Activated T-cell treated with anti-CD3 and anti-CD28 coated beads, Interleukin-2, amount 50 U/mL, for 24 hours (primary cell): ENCODE measurements at places on chromosomes 7 and 10.

DNA sequence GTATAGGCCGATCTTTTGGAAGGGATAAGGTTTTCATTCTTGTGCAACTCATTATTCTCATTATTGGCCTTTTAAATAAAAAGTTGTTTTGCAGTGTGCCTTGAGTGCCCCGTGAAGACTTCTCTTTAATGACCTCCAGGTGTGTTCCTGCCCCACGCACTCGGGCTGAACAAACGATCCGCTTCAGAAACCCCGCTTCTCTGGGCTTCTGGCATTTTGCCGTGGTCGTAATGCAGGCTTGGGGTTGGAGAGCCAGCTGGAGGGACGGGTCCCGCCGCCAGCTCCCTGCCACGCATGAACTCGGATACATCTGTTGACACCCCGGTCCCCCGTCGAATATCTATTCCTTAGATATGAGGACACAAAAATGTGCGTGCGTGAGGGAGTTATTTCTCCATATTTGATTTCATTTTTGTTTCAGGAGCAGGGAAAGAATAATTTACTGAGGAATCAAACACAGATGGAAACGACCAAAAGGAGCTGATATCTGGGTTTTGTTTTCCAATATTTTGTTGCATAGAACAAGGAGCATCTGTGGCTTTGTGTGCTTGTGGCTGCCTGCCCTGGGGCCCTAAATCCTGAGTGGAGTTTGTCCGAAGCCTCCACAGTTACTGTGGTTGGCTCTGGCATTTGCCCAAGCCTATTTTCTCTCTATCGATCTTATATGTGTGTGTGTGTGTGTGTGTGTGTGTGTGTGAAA lies 17.0 kb upstream of the TTYH3 start:
- no peak overlapping the region for H3K4me3 ChIP-seq
- no peaks in the 10 kb centered on the region for H3K36me3 ChIP-seq
- DNase-seq = no peak
- no peak overlapping the region for H3K27ac ChIP-seq
- H3K4me1 ChIP-seq = no peaks in the 10 kb centered on the region
- no peaks in the 10 kb centered on the region for H3K27me3 ChIP-seq

DNA sequence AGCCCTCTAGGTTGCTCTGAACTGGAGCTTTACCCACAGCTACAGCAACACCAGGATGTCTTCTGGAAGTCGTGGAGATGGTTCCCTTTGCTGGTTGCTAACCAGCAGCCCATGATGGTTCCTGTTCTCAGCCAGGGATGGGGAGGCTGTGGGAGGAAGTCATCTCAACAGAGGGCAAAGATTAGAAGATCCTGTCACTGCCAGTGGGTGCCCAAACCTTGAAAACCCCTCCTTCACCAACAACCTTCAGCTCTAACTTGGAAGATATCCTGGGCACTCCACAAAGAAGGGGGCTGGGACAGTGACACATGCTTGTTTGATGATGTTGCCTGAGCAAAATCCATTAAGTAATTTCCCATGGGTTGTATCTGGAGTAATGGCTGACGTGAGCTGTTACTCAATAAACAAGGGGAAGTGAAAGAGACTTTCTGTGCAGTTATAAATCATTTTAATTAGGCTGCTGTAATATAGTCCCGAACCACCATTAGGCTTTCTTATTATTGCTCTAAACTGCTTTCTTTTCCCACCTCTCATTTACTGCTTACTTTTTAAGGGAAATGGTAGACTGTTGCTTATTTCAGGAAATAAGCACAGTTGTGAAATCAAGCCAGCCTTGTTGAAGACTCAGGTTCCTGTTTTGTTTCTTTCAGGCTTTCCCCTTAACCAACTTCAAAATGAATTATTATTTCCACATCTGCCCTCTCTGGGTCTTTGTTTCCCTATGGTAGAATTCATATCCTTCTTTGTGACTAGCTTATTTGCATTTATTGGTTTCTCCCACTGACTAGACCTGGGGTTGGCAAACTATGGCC lies 124.8 kb downstream of the PPP1R17 start:
- no peak overlapping the region for H3K27ac ChIP-seq
- H3K36me3 ChIP-seq = no peaks in the 10 kb centered on the region
- no peaks in the 10 kb centered on the region for H3K27me3 ChIP-seq
- no peak for DNase-seq
- no peaks in the 10 kb centered on the region for H3K4me1 ChIP-seq

DNA sequence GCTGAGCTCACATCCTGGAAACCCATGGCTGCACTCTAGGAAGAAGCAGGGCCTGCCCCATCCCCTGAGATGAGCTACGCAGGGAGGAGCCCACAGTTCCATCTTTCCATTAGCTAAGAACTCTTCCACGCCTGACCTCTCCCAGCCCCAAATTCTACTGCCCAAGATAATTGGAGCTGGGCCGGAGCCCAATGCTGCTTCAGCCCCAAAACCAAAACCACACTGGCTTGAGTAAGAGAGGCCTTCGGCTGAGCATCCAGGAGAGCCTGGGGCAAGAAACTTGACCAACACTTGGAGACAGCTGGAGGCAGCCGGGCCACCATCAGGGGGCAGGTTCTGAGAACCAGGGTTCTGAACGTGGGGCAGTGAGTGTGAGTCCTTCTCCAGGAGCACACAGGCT lies 116.1 kb upstream of the ZMIZ1 start:
- DNase-seq = no peak
- H3K27ac ChIP-seq = no peak overlapping the region
- no peaks in the 10 kb centered on the region for H3K36me3 ChIP-seq
- H3K4me3 ChIP-seq = no peak overlapping the region
- no peaks in the 10 kb centered on the region for H3K4me1 ChIP-seq
- H3K27me3 ChIP-seq = no peaks in the 10 kb centered on the region

DNA sequence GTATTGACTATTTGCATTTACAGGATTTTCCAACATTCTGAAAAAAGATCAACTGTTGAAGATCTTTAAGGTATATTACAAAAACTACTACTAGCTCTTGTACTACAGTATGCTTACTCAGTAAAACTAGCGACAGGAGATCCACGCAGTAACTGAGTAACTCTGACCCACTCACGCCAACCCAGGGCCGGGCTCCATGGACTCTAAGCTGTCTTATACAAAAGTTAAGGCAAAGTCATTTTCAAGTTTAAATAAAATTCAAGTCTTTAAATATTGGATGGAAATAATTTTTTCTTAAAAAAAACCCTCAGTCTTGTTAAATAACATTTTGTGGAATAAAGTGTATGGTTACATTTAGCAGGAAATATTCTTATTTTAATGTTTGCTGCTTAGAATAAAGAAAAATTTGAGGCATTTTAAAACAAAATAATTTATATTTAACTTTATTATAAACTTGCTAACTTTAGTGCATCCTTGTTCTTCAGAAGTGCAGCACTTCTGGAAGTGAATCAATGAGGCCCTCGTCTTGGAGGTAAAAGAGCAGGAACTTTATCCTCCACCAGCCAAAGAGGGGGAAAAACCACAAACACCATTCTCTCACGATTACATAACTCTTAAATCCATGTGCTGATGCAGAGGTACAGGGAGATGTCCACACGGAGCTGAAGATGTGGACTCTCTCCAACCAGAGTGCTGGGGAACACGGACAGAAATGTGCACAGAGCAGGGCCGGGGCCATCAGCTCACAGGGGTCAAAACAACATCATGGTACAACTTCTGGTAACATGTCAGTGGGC lies 119.9 kb downstream of the LARP4B start:
- no peak overlapping the region for H3K4me3 ChIP-seq
- no peak overlapping the region for H3K27ac ChIP-seq
- H3K4me1 ChIP-seq = no peaks in the 10 kb centered on the region
- peaks cover 93% of the 10 kb centered on the region for H3K36me3 ChIP-seq
- DNase-seq = no peak
- no peaks in the 10 kb centered on the region for H3K27me3 ChIP-seq

GRCh38 chr10:75347186-75347585 lies 54.4 kb downstream of the ZNF503 start:
- H3K27ac ChIP-seq = no peak overlapping the region
- no peaks in the 10 kb centered on the region for H3K4me1 ChIP-seq
- H3K27me3 ChIP-seq = peaks cover 4% of the 10 kb centered on the region
- no peak for DNase-seq
- no peaks in the 10 kb centered on the region for H3K36me3 ChIP-seq
- no peak overlapping the region for H3K4me3 ChIP-seq

DNA sequence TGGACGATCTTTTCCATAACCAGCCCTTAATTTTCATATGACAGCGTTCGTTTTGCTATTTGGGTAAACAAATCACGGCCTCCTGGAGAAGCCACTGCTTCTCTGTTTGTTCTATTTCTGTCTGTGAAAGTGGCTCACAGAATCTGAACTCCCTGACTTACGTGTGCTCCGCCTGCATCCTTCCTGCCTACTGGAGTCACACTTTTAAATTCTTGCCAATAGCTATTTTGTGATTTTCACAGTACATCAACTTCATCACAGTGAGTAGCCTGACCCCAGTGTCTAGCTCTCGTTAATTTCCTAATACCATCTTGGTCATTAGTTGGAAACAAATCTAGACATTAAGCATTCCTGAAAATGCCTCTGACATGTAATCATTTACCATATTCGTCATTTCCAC lies 49.0 kb upstream of the NPS start:
- H3K36me3 ChIP-seq = no peaks in the 10 kb centered on the region
- H3K27me3 ChIP-seq = peaks cover 15% of the 10 kb centered on the region
- H3K4me1 ChIP-seq = no peaks in the 10 kb centered on the region
- DNase-seq = no peak
- H3K4me3 ChIP-seq = no peak overlapping the region

DNA sequence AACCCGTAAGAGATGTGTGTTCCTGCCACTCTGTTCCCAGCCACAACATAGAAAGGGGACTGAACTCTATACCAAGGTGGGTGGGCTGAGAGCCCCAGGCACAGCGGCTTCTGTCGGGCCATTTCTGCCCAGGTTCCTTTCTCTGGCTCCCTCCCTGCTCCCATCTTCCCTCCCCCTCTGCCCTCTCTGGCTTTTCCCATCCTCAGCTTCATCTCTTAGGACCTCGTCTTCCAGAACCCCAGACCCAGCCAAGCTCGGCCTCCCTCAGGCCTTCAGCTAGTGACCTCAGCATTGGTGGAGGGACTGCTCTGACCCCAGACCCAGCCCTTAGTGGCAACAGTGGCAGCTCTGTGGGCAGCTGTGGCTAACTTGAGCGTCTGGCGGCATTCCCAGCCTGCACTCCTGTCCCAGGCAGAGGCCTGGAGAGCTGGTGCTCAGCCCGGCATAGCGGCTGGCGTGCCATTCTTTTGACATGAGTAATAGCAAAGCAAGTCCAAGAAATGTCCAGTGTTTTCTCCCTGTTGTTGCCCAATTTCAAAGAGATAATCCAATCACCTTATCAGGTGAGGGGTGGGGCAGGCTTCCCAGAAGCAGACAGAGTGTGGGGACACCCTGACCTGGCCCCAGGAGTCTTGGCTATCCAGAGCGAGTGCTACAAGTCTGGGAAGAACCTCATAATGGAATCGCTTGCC lies 15.9 kb downstream of the PTPRE start:
- no peaks in the 10 kb centered on the region for H3K27me3 ChIP-seq
- H3K4me1 ChIP-seq = peaks cover 9% of the 10 kb centered on the region

DNA sequence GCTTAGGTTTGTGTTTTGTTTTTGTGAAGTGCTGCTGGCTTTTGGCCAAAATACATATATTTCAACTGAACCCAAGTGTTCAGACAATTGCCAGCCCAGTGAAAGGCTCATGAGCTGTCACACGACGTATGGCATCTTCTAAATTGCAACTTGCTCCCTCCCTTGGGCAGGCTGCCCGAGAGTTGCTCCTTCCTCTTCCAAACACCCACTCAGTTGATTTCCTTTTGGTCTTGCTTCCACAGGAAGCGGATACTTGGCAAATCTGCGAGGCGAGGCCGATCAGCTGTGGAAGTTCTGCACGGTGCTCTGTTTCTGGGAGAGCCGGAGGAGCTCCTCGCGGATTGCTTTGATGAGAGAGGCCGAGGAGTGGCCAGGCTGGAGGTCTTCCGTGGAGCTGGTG lies 39.6 kb upstream of the ATP6V0A4 start:
- H3K4me1 ChIP-seq = peaks cover 6% of the 10 kb centered on the region
- no peaks in the 10 kb centered on the region for H3K36me3 ChIP-seq
- H3K27me3 ChIP-seq = peaks cover 34% of the 10 kb centered on the region
- H3K27ac ChIP-seq = no peak overlapping the region

GRCh38 chr10:78973901-78974616 lies 94.7 kb upstream of the ZMIZ1 start:
- peak overlapping the region; percentile 96 for H3K27ac ChIP-seq
- H3K4me3 ChIP-seq = peak overlapping the region; percentile 76
- no peaks in the 10 kb centered on the region for H3K36me3 ChIP-seq
- no peaks in the 10 kb centered on the region for H3K27me3 ChIP-seq
- H3K4me1 ChIP-seq = peaks cover 34% of the 10 kb centered on the region

- H3K27ac ChIP-seq = no peak overlapping the region
- peaks cover 43% of the 10 kb centered on the region for H3K27me3 ChIP-seq
- no peaks in the 10 kb centered on the region for H3K4me1 ChIP-seq
- H3K36me3 ChIP-seq = no peaks in the 10 kb centered on the region
- no peak for DNase-seq
Observed at GRCh38 chr7:88758381-88759229, 895 bp upstream of the ZNF804B start.

DNA sequence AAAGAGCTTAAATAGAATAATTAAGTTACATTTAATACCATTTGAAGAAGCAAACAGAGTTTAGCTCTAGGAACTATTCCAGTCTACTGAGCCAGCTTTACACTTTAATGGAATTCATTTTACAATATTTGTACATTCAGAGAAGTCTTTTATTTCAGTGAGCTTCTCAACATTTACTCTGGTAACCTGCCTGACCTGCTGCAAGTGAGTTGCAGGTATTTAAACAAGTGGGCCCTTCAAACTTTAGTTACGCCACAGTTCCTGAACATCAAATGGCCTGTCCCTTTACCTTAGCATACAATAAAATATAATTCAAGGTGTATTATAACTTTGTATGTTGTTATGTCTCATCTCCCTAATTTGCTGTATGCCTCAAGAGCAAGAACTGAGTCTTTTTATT lies 121.6 kb upstream of the SEMA3C start:
- no peak overlapping the region for H3K27ac ChIP-seq
- H3K4me3 ChIP-seq = no peak overlapping the region
- no peaks in the 10 kb centered on the region for H3K4me1 ChIP-seq
- H3K27me3 ChIP-seq = no peaks in the 10 kb centered on the region

DNA sequence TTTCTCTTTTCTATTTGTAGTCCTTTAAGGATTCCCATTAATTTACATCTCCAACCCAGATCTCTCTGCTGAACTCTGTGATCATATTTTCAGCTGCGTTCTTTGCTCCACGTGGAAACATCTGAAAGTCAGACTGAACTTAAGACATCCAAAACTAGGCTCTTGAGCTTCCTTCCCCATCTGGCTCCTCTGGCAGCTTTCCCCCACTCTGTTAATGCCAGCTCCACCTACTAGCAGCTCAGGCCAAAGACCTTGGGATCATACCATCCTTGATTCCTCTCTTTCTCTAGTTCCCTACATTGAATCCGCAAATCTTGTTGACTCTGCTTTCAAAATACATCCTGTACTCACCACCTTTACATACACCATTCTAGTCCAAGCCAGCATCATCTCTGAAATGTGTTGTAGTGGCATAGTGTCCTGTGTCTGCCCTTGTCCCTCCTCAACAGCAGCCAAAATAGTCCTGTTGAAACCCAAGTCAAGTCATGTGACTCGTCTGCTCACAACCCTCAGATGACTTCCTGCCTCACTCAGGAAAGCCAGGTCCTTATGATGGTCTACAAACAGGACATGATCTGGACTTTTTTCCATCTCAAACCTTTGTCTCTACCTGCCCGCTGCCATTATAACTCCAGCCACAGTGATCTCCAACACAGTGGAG lies 7.0 kb downstream of the REEP3 start:
- H3K36me3 ChIP-seq = peaks cover 27% of the 10 kb centered on the region
- DNase-seq = no peak
- H3K27me3 ChIP-seq = no peaks in the 10 kb centered on the region

- H3K4me3 ChIP-seq = no peak overlapping the region
- H3K36me3 ChIP-seq = peaks cover 28% of the 10 kb centered on the region
- H3K27me3 ChIP-seq = no peaks in the 10 kb centered on the region
- no peak for DNase-seq
- peaks cover 95% of the 10 kb centered on the region for H3K4me1 ChIP-seq
Observed at GRCh38 chr7:106421181-106421762, 136.5 kb upstream of the NAMPT start.
